ENCODE measurements at places on chromosomes 1 and 21. TPM values are rescaled to one million over a fixed set of nuclear protein-coding genes. Genes with fewer than 3 reads are reported as not detected.

- no peaks in the 10 kb centered on the region for H3K27me3 ChIP-seq
- peak overlapping the region; percentile 3 for H3K27ac ChIP-seq
- peaks cover 4% of the 10 kb centered on the region for H3K36me3 ChIP-seq
- no peak for DNase-seq
- H3K4me3 ChIP-seq = no peak overlapping the region
- peaks cover 10% of the 10 kb centered on the region for H3K4me1 ChIP-seq
These were observed 47.6 kb downstream of the PIK3R3 start for GRCh38 chr1:46084553-46085451.

DNA sequence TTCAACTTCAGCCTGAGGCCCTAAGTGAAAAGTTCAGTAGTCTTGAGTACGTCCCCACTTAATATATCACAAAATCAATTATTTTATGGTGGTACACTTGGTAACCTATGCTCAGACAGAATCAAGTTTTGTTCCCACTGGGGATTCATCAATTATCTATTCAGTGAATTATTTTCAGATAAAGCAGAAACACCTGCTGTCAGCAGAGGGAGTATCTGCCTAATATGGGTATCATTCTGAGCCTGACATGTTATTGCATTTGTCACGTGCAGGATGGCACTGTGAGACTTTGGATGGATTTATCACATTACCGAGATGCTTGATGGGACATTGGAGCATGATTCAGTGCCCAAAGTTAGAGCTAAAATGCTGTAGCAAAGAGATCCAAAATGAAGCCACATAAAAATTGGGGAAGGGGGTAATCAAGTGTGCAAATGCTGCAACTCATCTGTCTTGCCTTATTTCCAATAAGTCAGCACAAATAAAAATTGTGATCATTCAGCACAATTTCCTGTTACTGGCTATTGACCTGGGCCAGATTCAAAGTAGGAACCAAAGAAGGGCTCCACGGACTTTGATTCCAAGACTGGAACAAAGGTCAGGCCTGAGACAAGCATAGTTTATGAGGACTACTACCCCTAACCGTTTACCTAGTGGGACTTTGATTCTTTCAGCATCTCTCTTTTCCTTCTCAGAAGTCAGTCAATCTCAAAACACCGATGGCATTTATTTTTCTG is 657.6 kb downstream of the LMO4 start:
- no peak overlapping the region for H3K4me3 ChIP-seq
- H3K36me3 ChIP-seq = no peaks in the 10 kb centered on the region
- no peak overlapping the region for H3K27ac ChIP-seq
- no peaks in the 10 kb centered on the region for H3K27me3 ChIP-seq
- DNase-seq = no peak

DNA sequence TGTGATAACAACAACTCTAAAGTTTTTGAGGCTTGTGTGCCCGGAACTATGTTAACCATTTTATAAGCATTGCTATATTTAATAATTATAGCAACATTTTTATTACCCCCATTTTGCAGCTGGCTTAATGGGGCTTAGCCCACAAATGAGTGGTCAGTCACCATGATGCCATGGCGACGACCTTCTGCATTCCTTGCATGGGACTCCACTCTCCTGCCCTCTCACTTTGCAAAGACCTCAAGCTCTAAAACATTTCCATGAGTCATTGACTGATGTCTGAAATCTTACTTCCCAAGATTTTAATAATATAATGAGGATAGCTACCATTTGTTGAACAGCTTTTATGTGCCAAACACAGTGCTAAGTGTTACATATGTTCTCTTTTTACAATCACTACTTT is 15.4 kb downstream of the NGF start:
- H3K4me3 ChIP-seq = no peak overlapping the region
- peaks cover 76% of the 10 kb centered on the region for H3K4me1 ChIP-seq
- no peak for DNase-seq

DNA sequence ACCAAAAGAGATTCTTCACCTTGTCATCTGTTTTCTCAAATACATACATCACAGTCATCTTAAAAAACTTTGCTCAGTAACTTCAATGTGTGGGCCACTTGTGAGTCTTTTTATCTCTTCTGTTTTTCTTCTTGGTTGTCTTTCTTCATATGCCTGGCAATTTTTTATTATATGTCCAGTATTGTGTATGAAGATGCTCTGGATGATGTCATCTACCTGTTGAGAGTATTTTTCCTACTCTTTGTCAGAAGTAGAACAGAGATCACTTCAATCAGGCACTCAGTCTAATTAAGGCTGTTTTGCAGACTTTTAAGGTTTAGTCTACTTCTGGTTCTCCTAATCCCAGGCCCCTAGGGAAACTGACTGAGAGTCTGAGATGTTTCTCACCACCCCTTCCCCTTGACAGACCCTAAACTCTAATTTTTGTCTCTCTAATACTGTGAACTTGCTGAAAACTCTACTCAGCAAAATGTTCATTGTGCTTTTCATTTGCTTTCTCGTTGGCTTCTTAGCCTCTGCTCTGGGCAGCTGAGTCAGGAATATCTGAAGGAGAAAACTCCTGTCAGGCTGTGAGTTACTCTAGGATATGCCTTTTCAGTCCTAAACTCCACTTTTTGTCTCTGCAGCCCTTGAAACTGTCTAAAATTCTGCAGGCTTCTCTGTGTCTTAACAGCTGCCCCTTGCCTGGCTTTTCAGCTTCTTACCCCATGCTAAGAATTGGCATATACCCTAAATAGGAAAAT is 33.0 kb upstream of the DNAJC6 start:
- no peak for DNase-seq
- H3K4me1 ChIP-seq = peaks cover 66% of the 10 kb centered on the region
- peak overlapping the region; percentile 43 for H3K27ac ChIP-seq
- no peaks in the 10 kb centered on the region for H3K27me3 ChIP-seq
- H3K4me3 ChIP-seq = no peak overlapping the region
- peaks cover 2% of the 10 kb centered on the region for H3K36me3 ChIP-seq

Gene RBP7
- total RNA-seq = not detected

Gene CDK18
- total RNA-seq = 4.5 TPM
